Stimulated activated CD4-positive, alpha-beta T cell treated with anti-CD3 and anti-CD28 coated beads, TNF-alpha, amount 100 ng/mL, for 1 hour (primary cell): ENCODE measurements at places on chromosomes 4 and X.

- DNase-seq: no peak
Measured at GRCh38 chrX:19881559-19881958, 5.8 kb downstream of the SH3KBP1 start.

- DNase-seq: no peak
Measured at GRCh38 chr4:104424989-104425388, 69.7 kb downstream of the CXXC4 start.

- no peak for DNase-seq
Measured at GRCh38 chr4:33421887-33422286, 2701.7 kb downstream of the PCDH7 start.

GRCh38 chr4:104492183-104492771 lies 2.4 kb downstream of the CXXC4 start:
- no peak for DNase-seq

- DNase-seq: no peak
Measured at GRCh38 chr4:82517043-82517442, 44.7 kb downstream of the TMEM150C start.

GRCh38 chr4:141350122-141350905 lies 129.6 kb downstream of the ZNF330 start:
- DNase-seq: no peak

GRCh38 chrX:50403903-50404302 lies 66.7 kb downstream of the DGKK start:
- no peak for DNase-seq

DNA sequence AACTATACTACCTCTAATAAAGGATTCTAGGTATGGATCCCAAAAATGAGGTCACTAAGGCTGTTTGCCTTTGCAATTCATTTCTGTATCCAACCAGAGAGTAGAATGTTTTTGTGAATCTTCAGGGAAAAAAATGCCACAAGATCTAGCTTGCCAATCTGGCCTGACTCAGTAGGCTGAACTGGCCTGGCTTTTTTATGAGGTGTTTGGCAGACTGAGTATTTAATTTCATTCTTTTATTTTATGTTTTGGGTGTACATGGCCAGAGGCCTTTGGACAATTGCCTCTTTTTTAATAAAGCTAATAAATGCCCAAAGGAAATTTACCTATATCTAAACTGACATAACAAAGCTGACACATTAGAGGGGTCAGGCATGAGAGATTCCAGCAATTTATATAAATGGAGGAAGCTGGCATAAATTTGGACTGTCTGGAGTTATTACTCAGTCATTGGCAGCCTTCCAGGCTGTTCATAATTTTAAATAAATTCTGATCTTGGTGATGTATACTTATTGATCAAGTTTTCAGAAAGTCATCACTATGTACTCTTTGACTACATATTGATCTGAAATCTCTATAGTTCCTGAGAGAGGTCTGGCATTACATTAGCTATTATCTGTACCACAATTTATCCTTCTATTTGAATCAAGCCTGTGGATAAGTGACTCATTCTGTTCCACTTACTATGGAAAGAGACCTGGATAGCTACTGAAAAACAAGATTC lies 376.4 kb upstream of the NOCT start:
- DNase-seq: no peak
